ENCODE measurements at places on chromosomes 12 and 14.

GRCh38 chr12:10001171-10001776 lies 2.4 kb upstream of the CLEC1B start:
- no peak for DNase-seq

- DNase-seq, result no peak
These were observed 141.1 kb upstream of the LHX5 start for GRCh38 chr12:113612793-113613192.

DNA sequence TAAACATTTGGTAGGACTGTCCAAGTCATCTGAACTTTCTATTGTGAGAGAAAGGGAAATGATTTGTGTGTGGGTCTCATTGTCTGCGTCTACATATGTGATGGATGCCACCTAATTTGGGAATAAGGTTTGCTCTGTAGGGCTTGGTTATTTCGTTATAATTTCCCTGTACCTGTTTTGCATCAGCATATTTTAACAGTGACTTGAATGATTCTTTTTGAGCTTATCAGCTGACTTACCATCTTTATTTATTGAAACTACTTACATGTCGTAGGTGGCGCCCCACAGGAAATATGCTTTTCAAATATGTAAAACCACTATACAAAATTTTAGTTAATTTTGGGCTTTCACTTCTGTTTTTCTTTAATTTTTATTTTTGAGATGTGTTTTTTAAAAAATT lies 56.5 kb upstream of the BCAT1 start:
- DNase-seq, result no peak

GRCh38 chr12:122946690-122947341 lies 19.4 kb downstream of the ABCB9 start:
- DNase-seq, result no peak

DNA sequence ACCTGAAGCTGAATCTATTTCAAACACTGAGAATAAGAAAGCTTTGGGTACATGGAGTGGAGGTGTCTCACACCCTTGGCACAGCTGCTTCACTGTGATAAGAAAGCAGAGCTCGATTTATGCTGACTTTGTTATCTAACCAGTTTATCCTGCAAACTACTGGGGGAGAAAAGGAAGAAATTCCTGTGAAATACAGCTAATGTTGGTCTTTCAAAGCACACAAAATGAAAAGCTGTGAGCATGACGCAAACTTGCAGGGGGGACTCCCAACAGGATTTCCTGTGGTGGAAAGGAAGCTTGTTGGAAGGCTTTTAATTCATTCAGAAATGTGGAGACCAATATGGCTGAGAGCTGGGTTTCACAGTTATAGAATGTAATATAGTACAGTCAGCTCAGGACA lies 53.4 kb downstream of the SRGAP1 start:
- no peak for DNase-seq

- peak; percentile 80 for DNase-seq
These were observed 99.2 kb downstream of the PIWIL1 start for GRCh38 chr12:130436741-130437501.

Measured in upper lobe of left lung (tissue), 6 donors.